ENCODE measurements at places on chromosomes 4 and X.

GRCh38 chrX:10110984-10111363, 45.8 kb upstream of the CLCN4 start:
- no peak for DNase-seq

DNA sequence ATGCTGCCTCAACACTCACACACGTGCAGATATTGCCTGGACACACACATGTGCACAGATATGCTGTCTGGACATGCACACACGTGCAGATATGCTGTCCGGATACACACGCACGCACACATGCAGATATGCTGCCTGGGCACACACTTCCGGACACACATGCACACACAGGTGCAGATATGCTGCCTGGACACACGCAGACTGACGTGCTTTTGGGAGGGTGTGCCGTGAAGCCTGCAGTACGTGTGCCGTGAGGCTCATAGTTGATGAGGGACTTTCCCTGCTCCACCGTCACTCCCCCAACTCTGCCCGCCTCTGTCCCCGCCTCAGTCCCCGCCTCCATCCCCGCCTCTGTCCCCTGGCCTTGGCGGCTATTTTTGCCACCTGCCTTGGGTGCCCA, 14.7 kb downstream of the FGFRL1 start:
- peak; percentile 20 for DNase-seq

GRCh38 chrX:17082831-17083230, 136.4 kb downstream of the REPS2 start:
- DNase-seq = no peak

DNA sequence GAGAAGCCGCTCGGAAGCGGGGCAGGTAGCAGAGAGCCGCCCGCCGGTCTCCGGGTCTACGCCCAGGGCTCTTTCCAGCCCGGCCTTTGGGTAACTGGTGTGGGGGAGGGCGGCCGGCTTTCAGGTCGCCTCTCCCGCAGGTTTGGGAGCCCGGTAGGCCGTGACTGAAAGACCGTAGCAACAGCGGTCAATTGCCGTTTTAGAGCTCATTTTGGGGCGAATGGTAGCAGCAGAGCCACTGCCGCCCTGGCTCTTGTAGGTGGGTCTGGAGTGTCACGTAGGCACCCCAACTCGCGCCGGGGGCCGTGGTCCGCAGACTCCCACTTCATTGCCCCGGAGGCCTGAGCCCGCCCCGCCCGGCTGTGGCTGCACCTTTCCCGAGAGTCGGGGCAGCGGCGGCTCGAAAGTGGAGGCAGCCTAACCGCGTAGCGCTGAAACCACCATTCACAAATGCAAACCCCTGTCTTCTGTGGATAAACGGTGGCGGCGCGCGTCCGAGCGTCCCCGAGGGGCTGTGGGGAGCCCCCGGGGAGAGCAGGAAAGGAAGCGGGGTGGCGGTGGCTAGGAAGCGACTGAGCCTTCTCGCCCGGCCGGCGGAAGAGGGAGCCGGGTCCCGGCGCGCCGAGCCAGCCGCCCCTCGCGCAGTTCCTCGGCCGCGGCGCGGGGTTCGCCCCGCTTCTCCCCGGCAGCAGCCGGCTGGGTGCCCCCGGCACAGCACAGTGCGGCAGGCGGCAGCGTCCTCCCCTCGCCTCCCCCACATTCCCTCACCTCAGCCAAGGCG, 2185.1 kb upstream of the TENM3 start:
- DNase-seq = peak; percentile 3

DNA sequence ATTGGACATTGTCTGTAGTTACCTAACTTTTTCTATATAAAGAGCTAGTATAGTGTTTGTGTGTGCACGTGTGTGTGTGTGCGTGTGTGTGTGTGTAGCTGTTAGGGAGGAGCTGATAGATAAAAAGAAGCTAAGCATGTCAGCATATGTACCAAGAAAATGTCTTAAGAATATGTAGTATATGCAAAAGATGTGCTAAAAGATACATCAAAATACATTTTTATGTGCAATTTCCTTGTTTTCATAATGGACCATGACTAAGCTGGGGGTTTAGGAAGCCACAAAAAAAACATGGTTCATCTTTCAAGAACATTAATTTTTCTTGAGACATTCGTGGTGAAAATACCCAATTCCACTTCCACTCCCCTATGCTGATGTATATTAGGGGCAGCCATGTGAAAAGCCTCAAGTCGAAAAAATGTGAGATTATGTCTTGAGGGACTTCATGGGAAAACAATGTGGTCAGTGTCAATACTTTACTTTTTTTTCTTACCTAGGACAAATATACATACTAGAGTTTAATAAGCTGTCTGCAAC, 1599.7 kb downstream of the ARAP2 start:
- peak; percentile 8 for DNase-seq

DNA sequence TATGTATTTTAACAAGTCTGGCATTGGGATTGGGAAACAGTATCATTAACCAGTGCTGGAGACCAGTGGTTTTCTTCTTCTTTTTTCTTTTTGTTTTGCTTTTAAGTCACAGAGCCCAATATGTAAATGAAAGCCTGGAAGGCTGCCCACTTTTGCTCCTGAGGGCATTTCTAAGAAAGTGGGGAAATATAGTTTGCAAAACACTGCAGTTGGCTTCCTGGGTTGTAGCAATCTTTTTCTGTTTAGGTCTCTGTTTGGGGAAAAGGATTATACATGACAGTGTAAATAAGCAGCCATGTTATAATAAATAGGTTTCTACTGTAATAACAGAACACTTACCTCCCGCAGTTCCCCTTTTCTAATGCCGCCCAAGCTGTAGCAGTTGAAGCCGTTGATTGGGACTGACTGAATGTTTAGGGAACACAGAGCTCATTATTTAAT, 105.5 kb downstream of the TMEM164 start:
- peak; percentile 79 for DNase-seq

- DNase-seq = no peak
These were observed 433.0 kb downstream of the PPARGC1A start for GRCh38 chr4:23456864-23457263.

- DNase-seq = no peak
These were observed 8.4 kb upstream of the TRIML2 start for GRCh38 chr4:188117631-188118324.

DNA sequence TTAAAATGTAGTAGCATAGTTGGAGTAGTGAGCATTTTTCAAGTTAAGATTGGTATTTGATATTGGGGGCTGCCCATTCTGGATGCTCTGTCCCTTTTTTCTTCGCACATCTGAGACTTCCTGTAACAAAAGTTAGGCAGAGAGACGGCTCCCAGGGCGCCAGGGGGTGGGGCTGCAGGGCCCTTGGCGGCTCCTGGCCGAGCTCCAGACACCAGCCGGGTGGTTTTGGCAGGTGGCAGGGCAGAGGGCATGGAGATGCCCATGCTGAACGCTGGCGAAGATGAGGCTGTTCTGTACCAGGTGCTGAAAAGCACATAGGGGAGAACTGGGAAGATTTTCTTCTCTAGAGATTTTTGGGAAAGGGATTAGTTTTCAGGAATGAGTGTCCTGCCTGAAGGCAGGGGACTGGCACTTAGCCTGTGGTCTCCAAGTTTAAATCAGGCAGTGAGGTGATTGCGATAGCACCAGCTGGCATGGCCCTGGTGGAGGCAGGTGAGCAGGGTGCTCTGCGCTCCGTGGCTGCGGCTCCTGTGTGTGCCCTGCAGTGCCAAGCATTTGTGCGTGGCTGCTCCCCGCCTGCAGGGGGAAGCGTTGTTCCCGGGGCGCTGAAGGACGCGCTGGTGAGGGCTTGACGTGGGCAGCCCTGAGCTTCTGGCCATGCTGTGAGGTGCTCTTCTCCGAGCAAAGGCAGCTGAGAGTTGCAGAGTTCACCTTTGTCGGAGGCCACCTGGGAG, 23.6 kb upstream of the HGFAC start:
- no peak for DNase-seq

GRCh38 chr4:87007528-87008446, 73.0 kb downstream of the AFF1 start:
- DNase-seq = peak; percentile 59

DNA sequence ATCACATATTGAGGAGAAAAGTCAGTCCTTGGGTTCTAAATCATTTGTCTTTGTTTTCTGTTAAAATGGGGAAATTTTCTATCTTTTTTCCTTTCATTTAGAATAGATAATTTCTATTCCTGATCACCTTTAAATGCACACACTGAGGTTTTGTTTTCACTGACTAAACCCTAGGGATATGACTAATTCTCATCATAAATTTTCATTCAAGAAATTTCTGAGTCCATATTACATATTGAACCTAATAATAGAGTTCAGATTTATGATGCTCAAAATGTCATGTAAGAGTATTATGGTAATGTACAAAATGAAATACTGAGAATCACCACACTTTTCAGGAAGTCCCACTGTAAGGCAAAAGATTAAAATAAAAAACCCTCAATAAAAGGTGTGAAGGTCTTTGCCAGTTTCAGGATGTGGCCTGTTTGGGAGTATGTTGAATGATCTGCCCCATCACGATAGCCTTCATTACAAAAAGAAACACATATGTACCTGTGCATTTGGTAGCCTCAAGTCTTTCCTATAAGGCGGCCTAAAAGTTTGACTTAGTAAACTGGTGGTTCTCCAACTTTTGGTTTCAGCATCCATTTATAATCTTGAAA, 49.4 kb downstream of the LEF1 start:
- DNase-seq = no peak

DNA sequence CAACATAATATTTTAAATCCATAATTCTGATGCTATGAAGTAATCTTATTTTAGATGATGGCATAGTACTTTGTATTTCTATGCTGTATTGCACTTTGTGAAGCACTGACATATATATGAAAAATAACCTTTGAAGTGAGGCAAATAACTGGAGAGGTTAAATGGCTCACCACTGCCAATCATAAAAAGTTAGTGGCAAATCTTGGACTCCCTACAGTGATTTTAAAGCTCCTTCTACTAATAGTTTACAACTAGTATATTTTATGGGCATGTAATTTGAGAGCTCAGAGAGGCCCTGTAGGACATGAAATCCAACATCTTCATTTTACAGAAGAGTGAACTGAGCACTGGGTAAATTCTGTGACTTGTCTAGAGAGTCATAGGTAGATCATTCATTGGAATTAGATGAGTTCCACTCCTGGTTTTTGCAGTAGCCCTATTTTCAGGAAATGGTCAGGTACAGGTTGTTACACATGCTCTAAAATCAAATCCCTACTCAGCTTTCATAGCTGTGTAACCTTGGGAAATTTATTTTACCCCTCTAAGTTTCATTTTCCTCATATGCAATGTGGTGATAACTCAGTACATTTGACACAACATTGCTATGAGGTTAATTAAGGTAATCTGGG, 804 bp upstream of the GC start:
- no peak for DNase-seq

DNA sequence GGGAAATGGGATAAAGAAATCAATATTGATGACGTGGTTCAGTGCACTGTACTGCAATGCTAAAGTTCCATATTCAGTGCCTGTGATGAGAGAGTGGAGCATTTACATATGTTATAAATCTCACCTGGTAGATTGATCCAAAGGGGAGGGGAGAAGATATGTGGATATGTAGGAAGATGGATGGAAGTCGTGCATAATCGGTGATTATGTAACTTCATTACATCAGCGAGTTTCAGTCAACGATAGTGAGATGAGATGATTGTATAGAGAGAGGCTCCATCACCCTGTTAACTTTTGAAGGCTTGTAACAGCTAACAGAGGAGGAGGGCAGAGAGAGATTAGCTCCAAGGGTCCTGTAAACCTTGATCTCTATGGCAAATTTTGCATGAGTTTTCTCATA, 1.8 kb downstream of the IL1RAPL1 start:
- DNase-seq = no peak

DNA sequence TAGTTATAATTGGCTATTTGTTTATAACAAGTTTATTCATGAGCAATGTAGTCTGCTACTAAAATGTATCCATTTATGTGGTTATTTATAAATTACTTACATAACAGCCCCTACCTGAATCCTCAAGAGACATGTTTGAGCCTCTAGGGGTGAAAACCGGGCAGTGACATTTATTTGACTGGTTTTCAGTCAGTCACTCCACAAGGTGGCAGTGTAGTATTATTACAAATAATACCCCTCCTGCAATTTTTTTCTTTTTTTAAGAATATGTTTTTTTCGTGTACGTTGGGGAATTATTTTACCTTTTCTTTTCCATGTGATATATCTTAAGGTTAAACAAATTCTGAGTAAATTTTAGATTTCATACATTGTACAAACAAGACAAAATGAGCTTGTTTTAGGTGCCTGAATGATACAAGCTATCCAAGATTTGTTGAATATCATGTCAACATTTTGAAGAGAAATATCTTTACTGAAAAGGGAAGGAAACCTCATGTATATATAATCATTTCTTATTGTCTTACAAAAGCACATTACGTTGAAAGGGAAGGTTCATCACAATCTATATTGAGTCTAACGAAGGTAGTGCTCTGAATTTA, 598.7 kb upstream of the TECRL start:
- DNase-seq = peak; percentile 67

GRCh38 chrX:48896611-48897011, 957 bp downstream of the TIMM17B start:
- peak; percentile 42 for DNase-seq

- no peak for DNase-seq
These were observed 1410.9 kb downstream of the PCDH18 start for GRCh38 chr4:136121426-136121825.

DNA sequence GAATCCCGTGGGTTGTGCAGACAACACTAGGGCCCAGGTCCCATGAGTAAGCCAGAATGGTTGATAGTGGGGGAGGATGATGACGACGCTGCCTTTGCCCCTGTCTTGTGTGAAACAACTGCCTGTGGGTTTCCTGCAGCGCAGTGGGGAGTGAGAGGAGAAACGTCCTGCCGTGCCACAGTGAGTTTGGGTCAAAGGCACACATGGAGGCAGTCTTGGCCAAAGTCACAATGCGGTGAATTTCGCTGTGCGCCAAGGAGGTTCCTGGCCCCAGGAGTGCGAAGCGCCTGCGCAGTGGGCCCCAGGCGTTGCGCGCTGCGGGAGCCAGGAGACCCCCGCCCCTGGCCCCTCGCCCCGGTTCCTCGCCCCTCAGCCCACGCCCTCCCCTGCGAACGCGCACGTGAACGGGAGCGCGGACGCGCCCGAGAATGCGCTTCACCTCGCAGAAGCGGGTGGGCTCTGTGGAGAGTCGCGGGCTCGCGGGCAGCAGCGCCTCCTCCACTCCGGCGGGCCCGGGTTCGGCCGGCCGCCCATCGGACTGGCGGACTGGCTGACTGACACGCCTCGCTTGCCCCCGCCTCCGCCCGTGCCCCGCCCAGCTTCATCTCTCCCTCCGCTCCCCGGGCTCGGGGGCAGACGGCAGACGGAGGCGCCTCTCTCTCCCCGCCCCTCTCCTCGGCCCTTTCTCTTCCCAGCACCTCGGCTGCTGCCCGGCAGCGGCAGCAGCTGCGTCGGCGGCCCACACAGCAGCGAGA, at the start of gene NUDT10:
NUDT10 (plus strand) TSS at position 635 of the 755 bp plus-strand sequence. CDS start 144 bp downstream, outside the sequence.
- DNase-seq = peak; percentile 31

DNA sequence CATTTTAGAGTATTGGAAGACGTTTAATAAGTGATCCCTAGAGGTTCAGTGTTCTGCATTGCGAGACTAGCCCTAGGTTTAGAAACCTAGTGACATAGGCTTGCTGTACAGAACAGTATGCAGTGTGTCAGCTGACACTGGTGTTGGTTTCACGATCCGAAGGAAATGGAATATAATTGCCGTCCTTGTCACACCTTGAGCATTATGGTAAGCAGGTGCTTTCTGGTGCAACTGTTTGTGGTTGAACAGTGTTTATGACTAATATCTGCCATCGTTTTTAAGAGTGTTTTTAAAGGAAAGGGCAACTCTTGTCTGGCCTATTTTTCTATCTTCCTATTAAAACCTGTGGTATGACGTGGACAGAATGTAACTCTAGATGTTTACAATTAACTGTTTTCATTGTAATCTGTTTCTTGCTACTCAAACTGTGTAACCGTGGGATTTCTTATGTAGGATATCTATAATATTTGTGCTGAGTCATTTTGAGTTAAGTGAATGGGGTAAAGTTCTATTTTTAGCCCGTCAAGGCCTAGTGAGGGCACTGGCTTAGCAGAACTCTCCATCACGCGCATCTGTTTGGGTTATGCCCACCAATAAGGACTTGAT, 53.8 kb upstream of the TBC1D14 start:
- peak; percentile 71 for DNase-seq
